ENCODE measurements at places on chromosomes 7 and 10. TPM values are rescaled to one million over a fixed set of nuclear protein-coding genes. Genes with fewer than 3 reads are reported as not detected.

AKR1C8 gene
- polyA plus RNA-seq: 0.18 TPM

DNA sequence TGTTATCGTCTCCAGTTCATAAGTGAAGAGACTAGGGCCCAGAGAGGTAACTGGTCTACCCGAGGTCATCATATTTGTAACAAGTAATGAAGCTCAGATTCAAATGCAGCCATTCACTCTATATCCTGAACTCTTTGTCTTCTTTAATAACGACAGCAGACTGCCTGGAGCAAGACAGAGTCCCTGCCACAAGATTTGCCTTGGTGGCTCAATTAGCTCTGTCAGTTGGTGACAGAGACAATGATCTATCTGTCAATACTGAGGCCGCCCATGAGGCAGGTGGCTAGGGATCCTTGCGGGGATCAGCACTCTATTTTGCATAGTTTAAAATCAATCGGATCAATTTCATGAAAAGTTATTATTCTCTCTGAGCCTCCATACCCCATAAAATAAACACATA is 43.9 kb downstream of the SH3PXD2A start:
- DNase-seq: no peak

DNA sequence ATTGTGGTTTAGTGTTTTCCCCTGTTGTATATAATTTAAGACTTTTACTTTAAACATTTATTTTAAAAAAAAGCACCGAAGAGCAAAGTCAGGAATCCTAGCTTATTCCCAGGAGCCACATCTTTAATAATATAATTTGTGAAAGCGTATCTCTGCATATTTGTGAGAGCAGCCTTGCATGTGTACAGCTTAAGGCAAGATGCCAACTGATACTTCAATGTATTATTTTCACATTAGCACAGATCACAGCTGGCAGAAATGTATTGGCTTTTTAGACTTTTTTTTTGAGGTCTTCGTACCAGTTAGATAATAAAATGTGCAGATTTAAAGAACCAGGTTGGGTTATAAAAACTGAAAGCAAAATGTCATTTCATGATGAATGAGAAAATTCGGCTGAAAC is 845.7 kb upstream of the POT1 start:
- no peak for DNase-seq

DNA sequence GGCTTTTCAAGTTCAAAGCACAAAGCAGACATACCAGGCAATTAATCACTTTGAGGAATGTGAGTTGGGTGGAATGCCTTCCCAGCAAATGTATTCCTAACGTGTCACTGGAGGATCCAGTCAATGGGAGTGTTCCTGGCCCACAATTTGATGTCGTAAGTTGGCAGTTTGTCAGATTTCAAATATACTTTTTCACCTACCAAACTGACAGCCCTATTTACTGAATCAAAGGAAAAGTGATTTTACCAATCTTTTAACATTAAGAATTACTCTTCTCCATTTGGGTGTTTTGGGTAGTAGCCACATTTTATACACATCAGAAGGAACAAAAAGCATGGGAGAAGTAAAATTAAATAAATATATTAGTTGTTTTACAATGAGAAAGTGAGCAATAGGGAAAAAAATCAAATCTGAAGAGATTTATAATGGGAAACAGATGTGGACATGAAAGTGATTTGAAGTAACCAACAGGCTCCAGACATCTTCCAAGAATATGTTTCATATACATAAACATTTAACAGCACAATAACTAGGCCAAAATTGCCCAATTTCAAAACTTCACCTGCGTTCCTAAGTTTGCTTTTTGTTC is 222.9 kb downstream of the MTERF1 start:
- DNase-seq: peak; percentile 52

DNA sequence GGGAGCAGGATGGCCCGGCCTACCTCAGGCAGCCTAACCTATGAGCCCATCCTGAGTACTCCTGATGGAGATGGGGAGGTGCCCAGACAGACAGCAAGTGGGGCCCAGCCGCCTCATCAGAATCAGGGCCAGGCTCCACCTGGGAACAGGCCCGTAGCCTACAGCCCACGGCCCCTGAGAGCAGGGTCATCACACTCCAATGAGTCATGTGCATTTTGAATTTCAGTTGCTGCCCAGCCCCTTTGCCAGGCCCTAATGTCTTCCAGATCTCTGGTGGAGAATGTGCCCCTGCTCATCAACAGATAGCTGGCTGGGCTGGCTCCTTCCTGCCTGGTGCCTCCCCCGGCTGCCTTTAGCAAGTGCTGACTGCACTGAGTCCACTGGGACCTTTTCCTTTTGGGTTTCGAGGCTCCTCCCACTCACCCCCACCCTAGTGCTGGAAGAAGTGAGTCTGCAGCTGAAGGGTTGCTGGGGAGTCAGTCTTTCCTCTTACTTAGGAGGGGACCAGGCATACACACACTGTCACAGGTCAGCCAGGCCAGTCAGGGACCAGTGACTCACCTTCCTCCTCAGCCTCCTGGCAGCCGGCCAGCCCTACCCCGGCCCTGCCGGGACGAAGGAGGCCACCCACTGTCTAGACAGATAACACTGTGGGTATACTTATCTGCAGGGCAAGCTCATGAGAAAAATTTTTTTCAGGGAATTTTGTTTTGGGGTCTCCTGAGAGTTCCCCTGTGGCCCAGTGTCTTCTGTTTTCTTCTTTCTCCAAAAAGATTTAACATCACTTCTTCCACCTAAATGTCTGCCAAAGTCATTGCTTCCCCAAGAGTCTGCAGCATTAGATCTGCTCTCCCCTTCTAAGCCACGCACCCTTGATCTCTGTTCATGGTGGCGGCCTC is 9.1 kb upstream of the ASIC3 start:
- DNase-seq: no peak

All from lung (tissue), 17 donors.